LHCN-M2 (cell line): ENCODE measurements at places on chromosomes 12 and 14. TPM values are rescaled to one million over a fixed set of nuclear protein-coding genes. Genes with fewer than 3 reads are reported as not detected.

The NOXRED1 gene
- 0.06 TPM in 1 of 2 replicates, not detected in the other for total RNA-seq

The TMEM52B gene
- total RNA-seq = not detected in 2 replicates

The BCAT1 gene
- total RNA-seq = 35.8 and 47.6 TPM in 2 replicates

The CELA1 gene
- total RNA-seq = not detected in 2 replicates

The RGS6 gene
- under 0.01 TPM in 1 of 2 replicates, not detected in the other for total RNA-seq

The LRRC10 gene
- not detected in 2 replicates for total RNA-seq

The PTGDR gene
- not detected in 2 replicates for total RNA-seq

The TDRD9 gene
- total RNA-seq = 3.3 and 3.5 TPM in 2 replicates

The PPP4R3A gene
- 53.1 and 53.2 TPM in 2 replicates for total RNA-seq

The LRTM2 gene
- not detected in 2 replicates for total RNA-seq

GRCh38 chr14:39145266-39145966, 24.7 kb downstream of the TRAPPC6B start:
- no peak for DNase-seq

DNA sequence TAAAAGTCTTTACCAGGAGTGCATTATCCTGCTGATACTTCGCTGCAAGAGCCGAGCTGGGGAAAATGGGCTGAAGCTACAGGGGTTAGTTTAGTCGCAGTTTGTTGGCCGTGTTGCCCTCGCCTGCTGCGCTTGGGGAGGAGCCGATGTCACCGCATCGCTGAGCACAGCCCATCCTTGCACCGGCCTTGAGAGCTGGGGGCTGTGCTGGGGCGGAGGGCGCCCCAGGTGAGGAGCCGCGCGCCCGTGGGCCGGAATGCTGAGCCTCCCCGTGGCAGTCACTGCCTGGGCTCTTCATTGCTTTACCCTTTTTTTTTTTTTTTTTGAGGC, 50.0 kb downstream of the ADGRD1 start:
- DNase-seq = no peak

GRCh38 chr12:103431387-103431786, 64.4 kb downstream of the C12orf42 start:
- DNase-seq = no peak

DNA sequence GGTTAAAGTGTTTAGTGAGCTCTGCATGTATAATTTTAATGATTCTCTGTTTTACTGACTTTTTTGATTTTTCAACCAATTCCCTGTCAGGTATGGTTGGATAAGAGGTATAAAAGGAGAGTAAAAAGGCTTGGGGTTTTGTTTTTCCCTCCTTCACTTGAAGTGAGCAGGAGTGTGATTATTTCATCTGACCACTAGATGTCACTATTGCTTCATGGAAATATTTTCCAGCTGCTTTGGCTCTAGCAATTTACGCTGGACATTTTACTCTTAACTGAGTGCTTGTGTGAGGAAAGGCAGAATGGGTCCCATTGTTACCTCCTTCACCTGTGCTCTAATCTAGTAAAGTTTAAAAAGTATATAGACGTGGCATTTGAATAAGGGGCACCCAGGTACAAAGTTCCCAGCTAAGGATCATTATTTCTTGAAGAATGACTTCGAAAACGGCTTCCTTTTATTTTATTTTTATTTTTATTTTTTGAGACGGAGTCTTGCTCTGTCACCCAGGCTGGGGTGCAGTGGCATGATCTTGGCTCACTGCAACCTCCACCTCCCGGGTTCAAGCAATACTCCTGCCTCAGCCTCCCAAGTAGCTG, 66.5 kb downstream of the TBC1D30 start:
- DNase-seq = peak; percentile 72

- DNase-seq = peak; percentile 67
These were observed 157.4 kb upstream of the FOXG1 start for GRCh38 chr14:28608851-28609828.

GRCh38 chr14:80475074-80475473, 263.8 kb upstream of the DIO2 start:
- DNase-seq = peak; percentile 34

GRCh38 chr14:32230181-32230580, 27.1 kb upstream of the RNU6-8 start:
- DNase-seq = peak; percentile 38

GRCh38 chr12:118370601-118371000, 2.1 kb downstream of the TAOK3 start:
- no peak for DNase-seq

DNA sequence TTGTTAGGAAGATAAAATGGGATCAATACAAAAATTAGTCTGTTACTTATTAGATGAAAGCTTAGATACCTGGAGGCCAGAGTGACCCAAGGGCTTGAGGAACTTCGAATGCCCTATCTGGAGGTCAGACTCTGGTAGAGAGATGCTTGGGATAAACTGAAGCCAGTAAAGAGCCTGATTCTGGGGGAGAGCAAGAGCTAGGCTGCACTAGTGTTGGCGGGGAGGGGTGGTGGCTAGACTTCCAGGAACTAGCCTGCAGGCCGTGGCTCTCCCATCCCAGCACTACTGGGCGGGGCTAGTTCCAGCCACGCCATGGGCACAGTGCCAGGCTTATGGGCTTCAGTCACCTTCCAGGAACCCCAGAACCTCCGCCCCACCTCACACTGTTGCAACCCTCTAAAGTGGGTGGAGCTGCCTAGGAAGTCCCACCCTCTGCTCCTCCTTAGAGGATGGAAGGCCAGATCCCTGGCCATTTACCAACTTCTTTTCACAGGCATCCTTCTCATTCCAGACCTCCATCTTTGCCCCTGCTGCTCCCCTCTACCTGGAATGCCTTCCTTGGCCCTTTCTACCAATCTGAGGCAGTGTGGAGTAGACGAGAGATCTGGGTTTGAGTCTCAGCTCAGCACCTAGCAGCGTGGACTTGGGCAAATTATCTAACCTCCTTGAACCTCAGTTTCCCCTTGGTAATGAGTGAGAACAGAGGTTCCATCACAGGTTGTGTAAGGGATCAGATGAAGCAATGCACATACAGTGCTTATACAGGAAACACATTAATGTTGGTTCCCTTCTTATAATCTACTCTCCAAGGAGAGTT, 6.3 kb upstream of the NFE2 start:
- no peak for DNase-seq

- no peak for DNase-seq
These were observed 3.5 kb upstream of the SEL1L start for GRCh38 chr14:81537193-81537592.

DNA sequence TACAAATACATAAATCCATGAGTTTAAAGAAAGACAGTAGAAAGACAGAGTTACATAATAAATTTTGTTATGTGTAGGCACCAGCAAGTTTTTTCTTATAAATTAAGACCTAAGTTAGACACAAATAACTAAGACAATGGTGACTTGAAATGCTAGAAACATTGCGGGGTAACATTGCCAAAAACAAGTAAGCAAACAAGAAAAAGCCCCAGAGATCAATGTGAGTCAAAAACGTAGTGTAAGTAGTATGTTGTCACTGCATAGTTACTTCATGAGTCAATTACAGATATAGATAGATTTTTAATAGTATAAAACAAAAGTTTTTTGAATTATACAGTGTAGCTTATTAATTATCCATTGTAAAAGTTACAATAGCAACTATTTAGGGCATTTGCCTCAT, 83.4 kb downstream of the CNTN1 start:
- DNase-seq = no peak

- no peak for DNase-seq
These were observed 71.8 kb downstream of the NINJ2 start for GRCh38 chr12:591167-592023.
